NCI-H1436 (cell line): ENCODE measurements at places on chromosomes 4 and X.
A peak's percentile ranks its signal among the peaks of the same experiment; 100 is the strongest.

GRCh38 chr4:145681956-145682355, 2.0 kb downstream of the C4orf51 start:
- no peak for DNase-seq

DNA sequence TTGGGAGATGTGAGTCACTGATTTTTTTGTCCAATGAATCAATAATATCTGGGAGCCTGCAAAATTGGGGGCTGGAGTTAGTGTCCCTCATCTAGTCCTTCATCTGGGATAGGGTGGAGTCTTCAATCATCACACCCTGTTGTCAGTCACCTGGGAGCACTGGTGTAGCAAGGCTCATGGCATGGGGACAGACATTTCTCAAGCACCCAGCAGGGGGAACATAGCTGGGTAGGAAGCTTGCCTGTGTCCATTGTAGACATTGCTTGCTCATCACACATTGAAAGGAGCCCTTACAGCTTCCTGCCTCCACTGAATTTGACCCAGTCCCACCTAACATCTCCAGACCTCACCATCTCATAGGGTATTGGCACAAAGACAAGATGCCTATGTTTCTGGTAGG, 61.2 kb downstream of the SEL1L3 start:
- no peak for DNase-seq

- no peak for DNase-seq
These were observed 708 bp downstream of the BCLAF3 start for GRCh38 chrX:19990151-19990555.

DNA sequence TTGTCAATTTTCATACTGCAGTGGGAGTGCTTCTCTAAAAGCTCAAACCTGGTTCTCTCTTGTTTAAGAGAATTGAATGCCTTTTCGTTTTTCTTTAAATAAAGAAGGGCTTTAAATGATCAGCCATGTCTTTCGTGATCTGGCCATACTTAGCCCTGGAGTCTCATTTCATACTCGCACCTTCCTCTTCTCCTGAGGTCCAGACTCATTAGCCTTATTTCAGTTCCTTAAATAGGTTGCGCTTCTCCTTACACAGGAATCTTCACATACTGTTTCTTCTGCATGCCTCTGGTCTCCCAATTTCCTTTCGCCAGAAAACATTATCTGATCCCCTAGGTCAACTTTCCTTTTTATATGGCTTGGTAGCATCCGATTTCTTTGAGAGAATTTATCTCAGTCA, 565.6 kb upstream of the TENM3 start:
- no peak for DNase-seq

DNA sequence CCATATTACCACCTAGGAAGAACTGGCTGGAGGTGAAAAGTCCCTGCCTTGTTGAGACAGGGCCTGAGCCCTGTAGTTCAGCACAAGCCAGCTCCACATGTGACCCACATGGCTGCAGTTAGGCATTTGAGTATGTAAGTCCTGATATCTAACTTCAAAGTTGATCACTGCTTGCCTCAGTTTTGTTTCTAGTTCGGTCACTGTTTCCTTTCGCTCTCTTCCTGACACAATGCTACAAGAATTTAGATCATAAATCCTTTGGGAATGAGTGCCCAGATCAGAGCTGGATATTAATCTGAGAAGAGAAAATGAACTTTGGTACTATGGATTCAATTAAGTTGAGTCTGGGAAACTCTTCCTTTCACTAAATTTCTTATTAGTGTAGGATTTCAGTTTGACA, 48.4 kb downstream of the AKAP4 start:
- DNase-seq = no peak

GRCh38 chrX:111352424-111352823, 59.6 kb downstream of the DCX start:
- peak; percentile 43 for DNase-seq

DNA sequence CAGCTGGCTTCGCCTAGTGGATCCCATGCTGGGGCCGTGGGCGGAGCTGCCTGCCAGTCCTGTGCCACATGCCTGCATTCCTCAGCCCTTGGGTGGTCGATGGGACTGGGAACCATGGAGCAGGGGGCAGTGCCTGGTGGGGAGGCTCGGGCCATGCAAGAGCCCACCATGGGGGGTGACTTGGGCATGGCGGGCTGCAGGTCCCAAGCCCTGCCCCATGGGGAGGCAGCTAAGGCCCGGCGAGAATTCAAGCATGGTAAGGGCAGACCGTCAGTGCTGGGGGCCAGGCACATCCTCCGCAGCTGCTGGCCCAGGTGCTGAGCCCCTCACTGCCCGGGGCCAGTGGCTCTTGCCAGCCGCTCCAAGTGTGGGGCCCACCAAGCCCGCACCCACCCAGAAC, 262.6 kb downstream of the CENPC start:
- DNase-seq = no peak

- no peak for DNase-seq
These were observed 112.8 kb upstream of the PSAPL1 start for GRCh38 chr4:7547368-7548040.

DNA sequence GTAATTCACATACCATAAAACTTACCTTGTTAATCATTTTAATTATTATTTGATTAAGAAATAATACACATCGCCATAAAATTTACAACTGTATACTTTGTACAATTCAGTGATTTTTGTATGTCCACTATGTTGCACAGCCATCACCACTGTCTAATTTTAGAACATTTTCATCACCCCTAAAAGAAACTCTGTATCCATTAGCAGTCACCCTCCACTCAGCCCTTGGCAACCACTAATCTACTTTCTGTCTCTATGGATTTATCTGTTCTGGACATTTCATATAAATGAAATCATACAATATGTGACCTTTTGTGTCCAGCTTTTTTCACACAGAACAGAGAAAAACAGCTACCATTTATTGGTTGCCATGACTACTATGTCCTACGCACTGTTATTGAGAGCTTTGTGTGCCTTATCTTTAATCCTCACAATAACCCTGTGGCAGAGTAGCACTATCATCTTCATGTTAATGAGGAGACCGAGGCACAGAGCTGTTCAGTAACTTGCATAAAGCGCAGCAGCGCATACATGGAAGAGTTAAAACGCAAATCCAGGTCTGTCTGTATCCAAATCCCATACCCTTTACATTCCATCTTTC, 64.6 kb upstream of the PAGE1 start:
- DNase-seq = no peak

GRCh38 chrX:16924631-16925480, 21.6 kb upstream of the REPS2 start:
- DNase-seq = no peak
